ENCODE measurements at places on chromosomes 1 and 21. TPM values are rescaled to one million over a fixed set of nuclear protein-coding genes. Genes with fewer than 3 reads are reported as not detected.

DNA sequence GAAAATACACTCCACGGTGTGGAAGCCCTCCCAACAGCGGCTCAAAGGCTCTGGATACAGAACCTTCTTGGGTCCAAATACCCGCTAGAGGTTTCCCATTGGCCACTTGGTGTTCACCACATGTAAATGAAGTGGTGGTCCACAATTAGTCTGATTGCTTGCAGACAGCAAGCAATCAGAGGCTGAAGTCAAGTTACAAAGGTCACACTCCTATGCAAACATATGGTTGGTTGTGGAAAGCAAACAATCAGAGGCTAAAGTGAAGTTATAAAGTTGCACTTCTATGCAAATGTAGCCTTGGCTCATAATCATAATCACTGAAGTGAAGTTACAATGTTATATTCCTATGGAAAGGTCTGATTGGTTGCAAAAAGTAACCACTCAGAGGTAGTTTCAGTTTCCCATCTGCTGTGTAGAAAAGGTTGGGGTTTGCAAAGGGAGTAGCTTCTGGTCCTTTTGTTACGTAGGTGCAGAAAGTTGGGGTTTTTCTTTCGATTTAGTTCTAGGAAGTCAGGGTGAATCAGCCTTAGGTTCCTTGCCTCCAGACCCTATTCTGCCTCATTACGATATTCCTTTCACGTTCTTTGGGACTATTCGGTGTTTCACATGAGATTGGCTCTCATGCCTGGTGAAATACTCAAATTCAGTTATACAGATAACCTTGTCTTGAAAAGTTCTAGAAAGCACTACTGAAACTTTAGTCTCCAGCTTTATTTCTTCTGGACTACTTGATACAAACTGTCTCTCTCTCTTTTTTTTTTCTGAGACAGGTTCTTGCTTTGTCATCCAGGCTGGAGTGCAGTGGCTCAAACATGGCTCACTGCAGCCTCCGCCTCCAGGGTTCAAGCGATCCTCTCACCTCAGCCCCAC is 36.7 kb upstream of the MTF2 start:
- DNase-seq: no peak

DNA sequence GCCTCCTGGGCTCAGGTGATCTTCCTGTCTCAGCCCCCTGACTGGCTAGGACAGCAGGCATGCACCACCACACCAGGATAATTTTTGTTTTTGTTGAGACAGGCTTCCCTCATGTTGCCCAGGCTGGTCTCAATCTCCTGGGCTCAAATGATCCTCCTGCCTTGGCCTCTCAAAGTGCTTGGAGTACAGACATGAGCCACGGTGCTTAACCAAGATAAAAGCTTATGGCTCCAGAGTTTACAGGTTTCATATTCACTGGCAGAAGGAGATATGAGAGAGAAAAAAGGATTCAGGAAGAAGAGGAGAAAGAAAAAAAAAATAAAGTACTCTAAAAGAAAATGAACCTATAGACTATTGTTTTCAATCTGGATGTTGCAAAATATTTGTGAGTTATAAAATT is 748.8 kb upstream of the NCAM2 start:
- no peak for DNase-seq

DNA sequence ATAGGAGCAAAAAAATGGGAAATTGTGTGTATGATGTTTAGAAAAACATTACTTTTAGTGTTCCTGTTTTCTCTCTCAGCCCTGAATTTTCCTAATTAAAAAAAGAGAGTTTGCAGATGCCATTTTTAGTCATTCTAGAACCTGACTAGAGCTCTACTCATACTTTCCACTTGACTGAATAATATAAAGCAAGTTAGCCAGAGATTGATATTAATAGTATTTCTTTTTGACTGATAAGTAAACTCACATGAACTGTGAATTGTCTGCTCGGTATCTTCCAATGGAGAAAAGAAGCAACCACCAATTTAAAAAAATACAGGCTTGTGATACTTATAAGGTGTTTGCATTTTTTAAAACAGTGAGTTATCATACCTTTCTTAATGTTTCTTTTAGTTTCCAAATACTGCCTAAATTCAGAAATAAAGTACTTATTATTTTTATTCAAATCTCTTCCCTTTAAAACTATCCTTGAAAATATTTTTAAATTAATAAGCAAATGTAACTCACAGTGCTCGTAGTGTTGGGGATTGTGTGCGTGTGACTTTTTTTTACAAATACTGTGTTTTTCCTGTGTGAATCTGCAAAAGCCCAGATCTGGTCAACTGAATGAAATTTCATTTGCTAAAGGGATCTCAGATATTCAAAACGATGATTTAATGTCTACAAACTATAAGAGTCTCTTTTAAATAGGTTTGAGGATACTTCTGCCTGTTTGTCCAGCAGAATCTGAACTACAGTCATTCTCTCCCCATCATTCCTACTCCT is 9.8 kb downstream of the RAP1A start:
- no peak for DNase-seq

GRCh38 chr1:28259252-28259933 is at the start of gene SESN2:
Gene SESN2 (plus strand): TSS chr1:28259518. CDS start chr1:28259848, 330 bp downstream.
- peak; percentile 99 for DNase-seq

CR1L gene
- not detected for polyA plus RNA-seq

CCDC30 gene
- polyA plus RNA-seq: 2.5 TPM

DMRTA2 gene
- polyA plus RNA-seq: 0.32 TPM
